Stimulated activated CD4-positive, alpha-beta T cell treated with anti-CD3 and anti-CD28 coated beads, TNF-alpha, amount 100 ng/mL, for 1 hour (primary cell): ENCODE measurements at places on chromosomes 2 and 18.

DNA sequence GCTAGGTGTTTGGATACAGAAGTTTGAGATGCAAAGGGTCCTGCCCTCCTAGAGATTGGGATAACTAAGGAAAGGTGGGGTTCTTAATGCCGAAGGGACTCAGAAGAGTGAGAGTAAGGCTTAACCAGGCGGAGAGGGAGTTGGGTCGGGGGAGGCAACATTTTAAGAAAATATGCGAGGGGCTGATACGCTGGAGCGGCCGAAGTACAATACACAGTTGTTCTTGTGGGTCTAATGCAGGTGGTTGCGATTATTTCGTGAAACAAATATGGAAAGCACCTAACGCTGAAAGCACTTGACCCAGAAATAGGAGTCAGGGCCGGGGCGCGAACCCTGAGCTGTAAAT lies 344 bp upstream of the MRPL33 start:
- DNase-seq, result no peak

GRCh38 chr2:12881952-12882351 lies 165.2 kb downstream of the TRIB2 start:
- DNase-seq, result no peak

- DNase-seq, result no peak
Observed at GRCh38 chr2:95530734-95531133, 46.2 kb upstream of the TRIM43B start.

GRCh38 chr2:188345020-188345419 lies 53.3 kb downstream of the GULP1 start:
- DNase-seq, result no peak

DNA sequence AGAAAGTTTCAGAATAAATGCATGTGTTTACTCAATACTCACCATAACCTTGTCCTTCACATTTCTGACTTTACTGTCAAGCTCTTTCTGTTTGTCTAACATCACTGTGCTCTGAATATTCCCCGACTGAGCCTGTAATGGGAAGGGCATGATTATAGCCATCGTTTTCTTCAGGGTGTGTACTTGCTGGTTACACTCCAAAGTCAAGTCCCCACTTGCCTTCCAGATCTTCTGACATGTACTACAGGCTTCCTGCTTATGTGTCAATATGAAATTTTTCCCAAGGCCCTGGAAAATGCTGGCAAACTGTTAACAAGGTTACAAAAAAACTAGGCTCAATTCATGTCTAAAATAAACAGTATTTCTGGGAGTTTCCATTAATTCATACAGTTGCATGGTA lies 12.9 kb downstream of the STAT1 start:
- no peak for DNase-seq

DNA sequence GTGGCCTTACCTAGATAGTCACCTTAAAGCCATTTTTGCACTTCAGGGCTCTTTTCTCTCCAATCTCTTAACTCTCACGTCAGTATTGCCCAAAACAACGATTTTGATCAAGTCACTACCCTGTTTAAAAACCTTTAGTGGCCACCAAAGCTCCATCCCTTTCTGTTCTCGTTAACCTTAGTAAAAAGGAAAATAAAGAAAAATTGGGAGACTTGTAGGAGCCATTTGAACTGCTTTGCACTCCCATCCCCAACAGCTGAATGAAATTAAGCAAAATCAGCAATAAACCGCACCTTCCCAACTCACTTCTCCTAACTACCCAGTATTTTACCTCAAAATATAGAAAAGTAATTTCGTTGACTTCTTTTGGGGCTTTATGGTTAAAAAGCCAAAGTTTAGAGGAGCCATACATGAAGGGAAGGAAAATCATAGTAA lies 686 bp upstream of the ARL5A start:
- no peak for DNase-seq

- DNase-seq, result no peak
Observed at GRCh38 chr2:48424356-48424755, 105.6 kb upstream of the STON1 start.

- no peak for DNase-seq
Observed at GRCh38 chr2:147294825-147295392, 549.9 kb upstream of the ACVR2A start.

DNA sequence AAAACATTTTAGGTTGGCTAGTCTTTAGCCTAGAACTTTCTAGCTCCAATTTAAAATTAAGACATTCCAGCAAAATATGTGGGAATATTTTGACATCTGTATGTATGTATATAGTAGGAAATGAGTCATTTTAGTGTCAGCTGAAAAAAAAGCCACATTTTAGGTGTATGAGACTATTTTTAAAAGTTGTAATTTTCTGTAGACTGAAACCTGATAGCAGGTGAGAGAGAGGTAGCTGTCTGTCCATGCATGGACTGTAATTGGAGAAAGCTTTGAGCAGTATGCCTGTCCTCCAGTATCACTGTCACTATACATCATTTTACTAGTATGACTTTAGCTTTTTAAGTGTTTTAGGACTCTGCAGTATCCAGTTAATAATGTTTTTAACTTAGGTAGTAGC lies 26.1 kb upstream of the PPP1R1C start:
- DNase-seq, result no peak

DNA sequence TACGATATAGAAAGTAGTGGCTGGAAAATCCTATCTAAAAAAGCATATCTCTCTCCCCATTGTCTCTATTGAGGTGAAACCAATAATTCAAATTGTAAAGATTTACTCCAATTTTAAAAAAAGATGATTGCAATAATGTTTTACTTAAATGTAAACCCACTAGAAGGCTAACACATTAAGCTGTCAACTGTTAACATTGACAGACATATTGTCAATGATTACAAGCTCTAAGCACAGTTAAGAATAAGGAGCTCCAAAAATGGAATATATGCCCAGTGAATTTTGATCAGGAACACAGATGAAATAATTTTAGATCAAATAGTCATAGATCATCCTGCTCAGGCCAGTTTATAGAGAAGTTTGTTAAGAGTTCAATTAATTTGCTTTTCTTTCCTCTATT lies 123.6 kb upstream of the NETO1 start:
- no peak for DNase-seq

GRCh38 chr2:25380586-25381375 lies 39.1 kb upstream of the DNMT3A start:
- DNase-seq, result no peak

DNA sequence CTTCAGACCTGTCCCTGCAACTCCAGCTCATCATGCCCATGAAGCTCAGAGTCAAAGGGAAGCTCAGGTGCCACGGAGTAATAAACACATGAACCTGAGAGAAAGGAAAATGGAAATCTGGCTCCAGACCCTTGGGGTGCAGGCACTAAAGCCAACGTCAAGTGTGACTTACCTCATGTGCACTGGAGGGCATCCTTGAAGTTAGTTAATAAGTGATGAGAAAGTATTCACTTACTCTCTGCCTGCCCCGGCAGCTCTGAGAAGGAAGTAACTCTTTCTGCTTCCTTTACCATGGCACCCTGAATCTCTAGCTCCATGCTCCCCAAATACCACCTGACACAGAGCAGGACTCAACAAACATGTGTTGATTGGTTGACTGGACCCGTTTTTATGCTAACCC lies 21.4 kb upstream of the AGAP1 start:
- DNase-seq, result no peak

- DNase-seq, result no peak
Observed at GRCh38 chr2:170019060-170019805, 158.7 kb upstream of the MYO3B start.

DNA sequence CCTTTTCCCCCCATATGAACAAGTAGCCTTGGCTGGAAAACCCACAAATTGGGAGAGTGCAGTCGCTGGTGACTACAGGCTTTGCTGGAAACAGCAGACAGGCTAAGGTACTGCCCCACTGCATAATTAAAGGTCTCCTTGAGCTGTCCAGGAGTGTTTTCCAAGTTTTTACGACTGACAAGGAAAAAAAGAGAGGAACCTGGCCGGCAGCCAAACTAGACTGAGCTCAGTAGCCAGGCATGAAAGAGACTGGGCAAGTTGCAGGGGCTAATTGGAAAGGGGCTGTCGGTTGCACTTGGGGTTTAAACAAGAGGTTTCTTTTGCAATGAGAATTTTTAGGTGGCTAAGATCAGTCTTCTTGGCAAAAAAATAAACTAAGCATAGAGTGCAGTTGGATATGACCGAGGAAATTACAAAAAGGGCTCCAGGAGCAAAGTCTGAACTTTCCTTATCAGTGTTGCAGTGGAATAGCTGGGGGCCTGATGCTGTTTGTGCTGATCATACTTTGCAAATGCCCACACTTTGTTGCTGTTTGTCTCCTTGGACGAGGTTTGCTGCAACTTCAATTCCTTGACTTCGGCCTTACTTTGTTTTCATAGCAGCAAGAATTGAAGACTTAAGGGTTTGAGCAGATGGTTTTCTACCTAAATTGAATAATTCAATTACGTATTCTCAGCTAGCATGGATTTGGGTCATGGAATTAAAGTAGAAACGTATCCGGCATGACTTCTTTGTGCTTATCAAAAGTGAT lies 2.1 kb downstream of the GULP1 start:
- DNase-seq, result no peak

GRCh38 chr2:225103737-225104141 lies 61.5 kb upstream of the DOCK10 start:
- no peak for DNase-seq

GRCh38 chr2:68565858-68566257 lies 77.5 kb upstream of the PROKR1 start:
- no peak for DNase-seq

- no peak for DNase-seq
Observed at GRCh38 chr2:117835990-117836760, 21.7 kb downstream of the DDX18 start.

DNA sequence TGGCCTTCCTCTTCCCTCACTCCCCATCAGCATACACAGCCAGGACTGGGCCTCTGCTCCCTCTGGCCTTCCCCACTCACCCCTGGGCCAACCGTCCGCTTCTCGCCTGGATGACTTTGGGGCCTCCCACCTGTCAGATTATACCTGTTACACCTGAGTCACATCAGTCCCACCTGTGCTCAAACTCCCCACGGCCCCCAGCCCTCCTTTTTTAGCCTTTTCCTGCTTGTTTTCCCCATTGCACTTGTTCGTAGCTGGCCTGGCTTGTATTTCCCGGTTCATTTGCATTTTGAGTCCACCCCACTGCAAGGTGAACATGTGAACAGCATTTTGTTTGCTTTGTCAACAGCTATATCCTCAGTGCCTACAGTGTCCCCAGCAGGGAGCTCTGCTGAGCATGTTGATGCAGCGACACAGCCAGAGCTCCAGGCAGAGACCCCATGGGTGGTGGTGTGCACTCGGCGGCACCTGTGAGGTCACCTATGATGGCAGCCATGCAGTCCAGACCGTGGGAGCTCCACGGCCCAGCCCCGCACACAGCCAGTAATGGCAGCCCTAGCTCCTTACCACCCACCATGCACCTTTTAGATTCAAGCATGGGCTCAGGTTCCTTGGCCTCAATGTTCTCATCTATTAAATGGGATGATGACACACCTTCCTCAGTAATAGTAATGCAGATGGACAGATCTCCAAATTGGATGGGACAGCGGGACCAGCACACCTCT lies 276.4 kb upstream of the HS6ST1 start:
- no peak for DNase-seq

DNA sequence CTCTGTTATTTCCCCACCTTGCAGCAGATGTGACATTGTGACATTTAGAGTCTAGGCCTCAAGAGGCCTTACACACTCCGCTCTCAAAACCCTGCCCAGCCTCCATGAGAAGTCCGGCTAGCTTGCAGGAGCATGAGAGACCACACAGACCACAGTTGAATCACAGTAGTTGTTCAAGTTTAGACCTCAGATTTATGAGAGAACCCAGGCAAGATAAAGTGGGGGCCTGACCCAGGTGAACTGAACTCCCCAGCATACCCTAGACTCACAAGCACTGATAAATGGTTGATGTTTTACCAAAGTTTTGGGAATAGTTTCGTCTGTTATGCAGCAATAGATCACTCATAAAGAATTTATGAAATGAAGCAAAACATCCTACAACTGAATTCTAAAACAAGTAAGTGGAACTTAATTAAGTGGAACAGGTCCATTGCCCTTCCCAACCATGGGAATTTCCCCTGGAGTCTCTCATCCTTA lies 4.7 kb upstream of the STAT1 start:
- no peak for DNase-seq

- no peak for DNase-seq
Observed at GRCh38 chr2:45823723-45824206, 172.3 kb downstream of the PRKCE start.

GRCh38 chr2:136085453-136086209 lies 32.3 kb downstream of the CXCR4 start:
- DNase-seq, result no peak

DNA sequence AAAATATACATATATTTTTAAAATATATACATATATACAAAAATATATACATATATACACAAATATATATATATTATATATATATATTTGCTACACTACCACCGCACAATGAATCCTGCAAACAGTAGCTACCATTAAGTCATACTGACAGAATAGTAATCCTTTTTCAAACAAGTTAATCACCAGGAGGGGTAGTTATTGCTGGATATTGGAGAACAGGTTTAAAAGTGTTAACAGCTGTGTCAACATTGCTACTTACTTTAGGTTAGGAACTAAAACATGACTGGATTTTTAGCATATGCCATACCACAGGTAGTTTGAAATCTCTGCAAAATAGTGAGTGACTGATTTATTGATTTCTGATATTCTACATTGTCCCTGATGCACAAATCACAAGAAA lies 529.1 kb upstream of the CDH7 start:
- no peak for DNase-seq

DNA sequence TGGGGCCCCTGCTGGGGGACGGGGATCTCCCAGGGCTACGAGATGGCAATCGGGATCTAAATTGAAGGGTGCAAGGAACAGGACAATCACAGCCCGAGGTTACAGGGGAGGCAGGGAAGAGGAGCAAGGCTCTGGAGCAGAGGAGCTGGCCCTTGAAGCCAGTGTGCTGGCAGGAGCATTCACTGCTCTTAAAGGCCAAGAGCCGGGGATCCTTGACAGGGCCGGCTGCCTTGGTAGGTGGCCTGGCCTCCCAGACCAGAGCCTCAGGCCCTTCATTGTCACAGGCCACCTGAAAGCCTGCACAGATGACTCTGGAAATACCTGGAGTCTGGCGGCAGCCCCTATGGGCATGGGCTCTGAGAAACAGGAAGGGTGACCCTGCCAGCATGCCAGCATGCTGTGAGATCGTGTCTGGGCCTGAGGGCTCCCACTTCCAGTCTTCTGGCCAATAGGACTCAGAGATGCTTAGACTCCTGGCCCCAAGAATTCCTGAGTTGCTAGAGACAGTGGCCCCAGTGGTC lies 38.7 kb downstream of the PDIA6 start:
- no peak for DNase-seq

DNA sequence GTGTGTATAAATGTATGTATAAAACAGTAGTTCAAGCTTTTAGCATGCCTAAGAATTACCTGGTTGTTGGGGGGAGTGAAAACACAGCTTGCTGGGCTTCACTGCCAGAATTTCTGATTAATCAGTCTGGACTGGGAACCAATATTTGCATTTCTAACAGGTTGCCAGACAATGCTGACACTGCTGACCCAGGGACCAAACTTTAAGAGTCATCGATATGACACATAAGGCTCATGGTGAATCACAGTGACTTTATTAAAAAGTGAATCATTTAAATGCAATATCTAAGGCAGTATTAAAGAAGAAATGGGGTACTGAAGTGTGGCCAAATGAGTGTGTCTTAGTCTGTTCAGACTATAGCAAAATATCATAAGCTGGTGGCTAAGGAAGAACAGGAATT lies 195.9 kb upstream of the DTNA start:
- no peak for DNase-seq

- no peak for DNase-seq
Observed at GRCh38 chr2:120807751-120808150, 72.1 kb downstream of the GLI2 start.

- no peak for DNase-seq
Observed at GRCh38 chr2:173050684-173051083, 25.0 kb upstream of the MAP3K20 start.

GRCh38 chr2:242053921-242054320 lies 184.4 kb downstream of the RTP5 start:
- no peak for DNase-seq
